ENCODE measurements at places on chromosomes 3 and 15.

GRCh38 chr3:58214484-58215316 lies 3.9 kb upstream of the DNASE1L3 start:
- DNase-seq: no peak

DNA sequence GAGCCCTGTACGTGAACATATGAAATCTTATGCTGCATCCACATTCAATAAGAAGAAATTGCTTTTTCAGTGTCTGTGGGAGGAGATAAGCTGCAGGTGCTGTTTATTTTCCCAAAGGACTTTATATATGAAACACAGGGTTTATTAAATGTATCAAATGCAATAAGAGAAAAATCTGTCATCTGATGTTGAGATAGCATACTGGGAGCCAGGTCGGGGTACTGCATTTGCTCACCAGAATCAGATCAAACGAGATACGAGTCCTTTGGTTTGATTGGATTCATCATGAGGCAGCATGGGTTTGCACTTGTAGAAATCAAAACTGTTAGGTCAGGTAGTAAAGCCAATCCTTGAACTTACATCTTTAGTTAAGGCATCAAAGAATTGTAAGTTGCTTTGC lies 91.4 kb downstream of the SLC49A4 start:
- DNase-seq: no peak

DNA sequence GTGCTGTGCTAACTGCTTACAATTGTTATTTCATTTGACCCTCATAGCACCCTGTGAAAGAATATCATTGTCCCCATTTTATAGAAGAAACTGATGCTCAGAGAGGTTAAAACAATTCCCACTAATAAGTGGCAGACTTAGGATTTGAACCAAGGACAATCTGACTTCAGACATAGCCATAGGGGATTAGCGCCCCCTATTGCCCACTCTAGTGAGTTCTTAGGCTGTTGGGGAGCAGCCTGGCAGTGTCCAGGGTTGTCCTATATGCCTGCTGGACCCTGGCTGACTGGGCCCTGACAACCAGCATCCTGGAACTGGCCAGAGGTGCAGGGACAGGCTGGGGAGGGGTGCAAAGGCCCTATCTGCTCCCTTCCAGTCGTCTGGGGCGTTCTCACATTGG lies 15.4 kb downstream of the DPH3 start:
- peak; percentile 28 for DNase-seq

- peak; percentile 30 for DNase-seq
Observed at GRCh38 chr3:131361464-131362421, 19.8 kb upstream of the NUDT16 start.

DNA sequence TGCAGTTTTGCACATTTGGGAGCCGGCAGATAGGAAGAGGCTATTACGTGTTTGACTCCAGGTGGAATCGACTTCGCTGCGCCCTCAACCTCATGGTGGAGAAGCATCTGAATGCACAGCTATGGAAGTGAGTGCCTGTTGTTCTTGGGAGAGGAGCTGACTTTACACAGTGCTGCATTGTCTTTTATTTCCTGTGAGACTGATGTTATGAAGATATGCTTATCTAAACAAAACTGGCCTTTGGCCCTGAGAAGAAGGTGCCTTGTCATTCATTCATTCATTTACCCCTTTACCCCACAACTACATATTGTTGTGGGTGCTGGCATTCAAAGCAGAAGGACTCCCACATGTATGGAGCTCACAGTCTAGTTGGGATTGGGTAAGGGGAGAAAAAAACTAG lies 32.6 kb downstream of the PSMD6 start:
- DNase-seq: no peak

GRCh38 chr15:33644304-33644703 lies 324.0 kb upstream of the CHRM5 start:
- DNase-seq: no peak

- no peak for DNase-seq
Observed at GRCh38 chr15:28955993-28956421, 70.2 kb downstream of the APBA2 start.

GRCh38 chr15:59689626-59690236 lies 611 bp upstream of the BNIP2 start:
- DNase-seq: no peak

DNA sequence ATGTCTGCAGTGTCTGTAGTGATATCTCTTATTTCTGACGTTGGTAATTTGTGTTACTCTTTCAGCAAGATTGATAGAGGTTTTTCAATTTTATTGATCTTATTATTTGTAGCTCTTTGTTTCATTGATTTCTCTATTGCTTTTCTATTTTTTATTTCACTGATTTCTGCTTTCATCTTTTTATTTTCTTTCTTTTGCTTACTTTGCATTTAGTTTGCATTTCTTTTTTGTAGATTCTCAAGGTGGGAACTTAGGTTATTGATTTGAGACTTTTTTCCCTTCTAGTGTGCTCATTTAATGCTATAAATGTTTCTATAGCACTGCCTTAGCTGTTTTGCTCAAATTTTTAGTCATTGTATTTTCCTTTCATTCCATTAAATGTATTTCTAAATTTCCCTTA lies 49.5 kb upstream of the GABRG3 start:
- no peak for DNase-seq

DNA sequence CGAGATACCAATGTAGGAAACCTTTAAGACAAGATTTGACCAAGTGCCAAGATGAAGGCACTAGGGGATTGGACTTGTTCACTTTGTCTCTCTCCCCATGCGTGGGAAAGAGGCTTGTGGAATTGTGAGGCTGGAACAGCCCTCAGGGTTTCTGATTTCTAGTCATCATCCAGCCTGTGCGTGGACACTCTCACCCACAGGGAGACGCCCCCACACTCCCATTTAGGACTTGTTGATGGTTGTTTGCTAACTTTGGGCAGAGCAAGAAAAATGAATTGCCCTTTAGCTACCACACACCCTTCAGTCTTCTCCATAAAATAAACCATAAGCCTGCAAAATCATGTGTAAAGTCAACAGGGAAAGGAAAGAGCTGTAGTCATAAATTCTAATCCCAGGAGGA lies 18.4 kb downstream of the ACKR2 start:
- no peak for DNase-seq

GRCh38 chr3:18740631-18741583 lies 315.8 kb upstream of the SATB1 start:
- no peak for DNase-seq

DNA sequence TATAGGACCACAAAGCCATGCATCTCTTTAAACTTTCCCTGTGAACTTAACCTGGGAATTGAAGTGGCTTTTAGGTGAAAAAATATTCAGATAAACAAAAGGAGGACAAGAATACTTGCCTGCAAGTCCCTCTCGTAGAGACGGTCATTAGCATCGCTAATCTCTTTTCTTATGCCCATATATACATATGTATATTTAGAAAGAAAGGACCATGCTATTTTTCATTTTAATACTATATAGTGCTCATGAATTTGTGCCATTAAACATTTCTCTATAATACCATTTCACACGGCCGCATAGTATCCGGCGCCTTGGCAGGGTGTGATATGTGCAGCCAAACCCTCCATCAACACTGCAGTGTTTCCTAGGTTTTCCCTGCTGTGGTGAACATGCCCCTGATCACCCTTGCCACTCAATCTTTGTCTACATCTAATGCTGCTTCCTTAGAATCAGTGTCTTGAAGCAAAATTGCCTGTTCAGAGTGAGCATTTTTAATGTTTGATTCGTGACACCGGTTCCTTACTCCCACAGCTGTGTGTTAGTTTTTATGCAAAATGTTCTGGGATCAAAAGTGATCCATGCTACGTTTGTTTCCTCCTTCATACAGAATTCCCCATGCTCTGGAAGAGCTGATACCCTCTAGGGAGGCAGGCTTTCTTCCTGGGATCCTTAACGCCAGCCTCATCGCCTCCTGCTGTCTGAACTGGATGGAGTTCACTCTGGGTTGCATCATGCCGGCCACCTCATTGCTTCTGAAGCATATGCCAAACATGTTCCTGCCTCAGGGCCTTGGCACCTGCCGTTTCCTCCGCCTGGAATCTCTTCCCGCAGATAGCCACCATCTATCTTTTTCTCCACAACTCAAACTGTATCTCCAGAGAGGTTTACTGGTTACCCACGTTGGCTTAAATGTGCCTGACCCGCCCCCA lies 118.1 kb downstream of the FBLN2 start:
- no peak for DNase-seq

DNA sequence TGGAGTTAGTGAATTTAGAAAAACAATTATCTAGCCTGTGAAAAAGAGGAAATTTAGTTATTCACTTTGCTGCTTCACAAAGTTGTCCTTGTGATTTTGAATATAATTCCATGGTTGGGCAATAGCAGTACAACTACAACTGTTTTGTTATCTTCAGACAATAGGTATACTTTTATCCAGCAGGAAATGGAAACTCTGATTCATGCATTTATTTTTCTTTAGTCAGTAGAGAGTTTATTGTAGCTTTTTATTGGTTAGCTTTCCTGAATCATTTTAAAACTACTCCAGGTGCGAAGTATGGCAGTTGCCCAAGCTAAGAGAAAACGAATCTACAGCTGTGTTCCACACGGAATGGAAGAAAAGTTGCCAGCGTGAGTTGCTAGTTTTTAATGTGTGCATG lies 80.3 kb downstream of the TM4SF4 start:
- DNase-seq: no peak

DNA sequence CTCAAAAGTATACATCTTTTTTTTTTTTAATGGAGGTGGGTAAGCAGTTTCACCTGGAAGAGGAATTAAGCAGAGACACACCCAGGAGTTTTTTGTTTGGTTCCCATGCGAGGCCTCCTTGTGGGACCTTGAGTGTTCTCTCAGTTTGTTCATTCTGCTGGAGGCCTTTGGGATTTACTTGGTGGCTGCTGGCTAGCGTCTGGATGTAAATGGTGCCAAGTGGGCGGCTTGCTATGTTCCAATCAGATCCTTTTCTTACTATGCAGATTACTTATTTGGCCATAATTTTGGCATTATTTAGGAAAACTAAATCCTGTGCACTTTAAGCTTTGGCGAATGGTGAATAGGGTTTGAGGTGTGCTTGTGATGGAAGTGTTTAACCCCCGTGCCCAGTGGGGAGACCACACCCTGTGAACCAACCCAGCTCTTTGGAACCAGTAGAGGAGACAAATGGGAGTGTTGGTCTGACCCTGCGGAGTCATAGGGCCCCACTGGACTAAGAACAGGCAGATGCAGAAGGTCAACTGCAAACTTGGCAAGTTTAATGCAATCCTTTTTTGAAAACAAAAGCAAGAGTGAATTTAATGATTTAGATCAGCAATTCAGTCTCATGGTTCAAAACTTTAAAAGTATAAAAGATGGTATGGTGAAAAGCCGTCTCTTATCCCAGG lies 79.4 kb downstream of the EBLN2 start:
- no peak for DNase-seq

- no peak for DNase-seq
Observed at GRCh38 chr3:64257100-64257755, 32.0 kb upstream of the PRICKLE2 start.

DNA sequence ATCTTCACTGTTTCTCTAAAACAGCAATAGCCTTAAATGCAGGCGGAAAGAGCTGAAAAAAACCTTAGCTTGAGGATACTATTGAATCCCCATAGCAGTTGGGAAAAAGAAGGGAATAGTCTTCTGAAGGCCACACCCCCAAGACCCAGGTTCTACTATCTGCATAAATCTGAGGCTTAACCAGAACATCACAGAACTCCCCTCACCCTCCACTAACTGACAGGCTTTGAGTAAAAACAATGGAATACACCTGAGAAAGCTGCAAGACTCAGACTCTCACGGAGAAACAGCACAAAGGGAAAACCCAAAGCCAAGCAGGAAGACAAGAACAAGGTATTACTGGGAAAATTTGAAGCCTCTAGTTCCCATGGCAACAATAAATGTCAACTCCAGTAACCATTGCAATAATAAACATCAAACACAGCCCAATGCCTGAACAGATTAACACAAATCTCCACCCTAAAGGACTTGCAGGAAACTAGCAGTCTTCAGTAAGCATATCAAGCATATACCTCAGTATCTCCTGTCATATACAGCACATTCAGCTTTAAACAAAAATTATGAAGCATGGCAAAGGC lies 56.4 kb downstream of the TMCC1 start:
- DNase-seq: no peak

- no peak for DNase-seq
Observed at GRCh38 chr3:13621381-13622221, 72.7 kb downstream of the FBLN2 start.

GRCh38 chr15:33256874-33257273 lies 53.9 kb upstream of the RYR3 start:
- DNase-seq: no peak

DNA sequence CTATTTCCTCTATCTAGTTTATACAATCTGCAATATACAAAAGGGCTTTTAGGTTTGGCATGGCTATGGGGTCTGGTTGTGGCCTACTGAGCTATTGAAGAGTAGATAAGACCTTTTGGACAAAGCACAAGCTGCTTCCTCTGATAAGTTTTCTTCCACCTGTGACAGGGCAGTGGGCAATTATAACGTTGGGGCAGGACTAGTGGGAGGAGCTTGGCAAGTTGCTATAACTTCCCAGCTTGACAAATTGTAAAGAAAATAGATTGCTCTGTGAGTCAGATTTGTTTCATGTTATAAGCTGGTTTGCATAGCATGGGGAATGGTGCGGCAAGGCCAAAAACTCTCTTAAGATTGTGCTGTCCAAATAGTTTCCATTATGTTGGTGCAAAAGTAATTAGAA lies 64.9 kb downstream of the SLC7A14 start:
- DNase-seq: no peak

- no peak for DNase-seq
Observed at GRCh38 chr3:57872606-57873005, 116.5 kb downstream of the SLMAP start.

DNA sequence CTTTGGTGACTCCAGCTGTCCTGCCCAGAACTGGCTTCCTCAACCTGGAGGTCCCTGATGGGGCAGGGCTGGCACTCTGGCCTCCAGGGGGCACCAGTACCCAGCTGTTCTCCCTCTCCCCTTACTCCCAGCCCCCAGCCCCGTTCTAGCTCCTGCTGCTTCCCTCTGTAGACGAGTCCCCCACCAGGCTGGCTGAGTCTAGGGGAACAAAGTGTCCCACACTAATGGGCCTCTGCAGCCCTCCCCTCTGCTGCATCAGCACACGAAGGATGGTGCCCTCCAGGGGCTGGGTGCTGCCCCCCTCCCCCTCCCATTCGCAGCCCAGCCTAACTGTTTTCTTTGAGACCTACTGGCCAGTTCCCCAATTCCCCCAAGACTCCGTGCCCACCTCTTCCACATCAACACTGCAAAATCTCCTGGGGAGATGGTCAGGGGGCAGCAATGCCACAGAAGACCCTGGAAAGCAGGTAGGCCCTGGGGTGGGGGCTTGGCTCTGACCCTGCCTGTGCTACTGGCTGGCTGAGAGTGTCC lies 4.2 kb downstream of the RHCG start:
- DNase-seq: peak; percentile 50

DNA sequence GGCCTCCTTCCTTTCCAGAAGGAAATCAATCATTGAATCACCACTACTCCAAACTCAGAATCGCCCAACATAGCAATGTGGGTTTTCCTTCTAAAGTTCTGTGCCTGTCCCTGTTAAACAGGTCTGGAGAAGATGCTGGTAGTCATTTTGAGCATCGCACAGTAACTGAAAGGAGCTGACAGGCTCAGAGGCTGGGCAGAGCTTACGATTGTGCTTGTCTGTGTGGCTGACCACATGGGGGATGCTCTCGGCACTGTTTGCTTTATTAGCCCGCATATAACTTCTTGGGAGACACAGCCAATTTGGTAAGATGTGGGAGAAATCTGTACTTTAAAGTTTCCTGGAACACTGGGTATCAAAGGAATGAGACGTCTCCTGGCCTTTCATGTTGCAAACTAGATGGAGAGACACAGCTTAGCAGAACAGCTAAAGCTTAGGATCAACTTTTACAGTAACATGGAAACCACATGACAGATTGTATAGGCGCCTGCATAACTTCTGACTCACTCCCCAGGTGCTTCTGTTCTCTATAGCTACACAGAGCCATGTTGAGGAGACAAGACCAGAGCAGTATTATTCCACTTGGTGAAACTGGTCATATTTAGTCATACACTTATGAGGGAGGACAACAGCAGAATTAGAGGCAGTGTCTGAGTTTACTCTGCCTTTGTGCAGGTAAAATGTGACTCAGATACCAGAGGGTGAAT lies 374.1 kb downstream of the RORA start:
- DNase-seq: no peak

Data from HuH-7.5 (cell line).